ENCODE measurements at places on chromosomes 16 and 17. TPM values are rescaled to one million over a fixed set of nuclear protein-coding genes. Genes with fewer than 3 reads are reported as not detected.

TBC1D3H gene
- total RNA-seq: not detected

TAC4 gene
- total RNA-seq: not detected

NPIPB9 gene
- total RNA-seq: 1.3 TPM

RAC3 gene
- total RNA-seq: 39.9 TPM

RGS9 gene
- 7.4 TPM for total RNA-seq

CCDC200 gene
- not detected for total RNA-seq
